ENCODE measurements at places on chromosomes 2 and 18.

GRCh38 chr18:62741118-62741566 is 25.8 kb downstream of the PHLPP1 start:
- no peaks in the 10 kb centered on the region for H3K4me1 ChIP-seq
- no peak overlapping the region for H3K27ac ChIP-seq
- no peaks in the 10 kb centered on the region for H3K36me3 ChIP-seq
- no peak for DNase-seq
- H3K27me3 ChIP-seq = no peaks in the 10 kb centered on the region
- H3K4me3 ChIP-seq = no peak overlapping the region

- peak; percentile 27 for DNase-seq
- no peak overlapping the region for H3K4me3 ChIP-seq
- H3K4me1 ChIP-seq = peaks cover 22% of the 10 kb centered on the region
Observed at GRCh38 chr18:59612381-59612780, 84.8 kb downstream of the CCBE1 start.

DNA sequence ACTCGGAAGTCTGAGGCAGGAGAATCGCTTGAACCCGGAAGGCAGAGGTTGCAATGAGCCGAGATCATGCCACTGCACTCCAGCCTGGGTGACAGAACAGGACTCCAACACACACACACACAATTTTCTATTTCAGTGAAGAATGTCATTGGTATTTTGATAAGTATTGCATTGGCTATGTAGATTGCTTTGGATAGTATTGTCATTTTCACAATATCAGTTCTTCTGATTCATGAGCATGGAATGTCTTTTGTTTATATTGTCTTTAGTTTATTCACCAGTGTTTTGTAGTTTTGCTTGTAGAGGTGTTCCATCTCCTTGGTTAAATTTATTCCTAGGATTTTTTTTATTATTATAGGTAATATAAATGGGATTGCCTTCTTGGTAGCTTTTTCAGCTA is 693.4 kb upstream of the SYT4 start:
- no peak for DNase-seq
- no peaks in the 10 kb centered on the region for H3K27me3 ChIP-seq
- H3K4me3 ChIP-seq = no peak overlapping the region
- H3K27ac ChIP-seq = no peak overlapping the region
- no peaks in the 10 kb centered on the region for H3K36me3 ChIP-seq

DNA sequence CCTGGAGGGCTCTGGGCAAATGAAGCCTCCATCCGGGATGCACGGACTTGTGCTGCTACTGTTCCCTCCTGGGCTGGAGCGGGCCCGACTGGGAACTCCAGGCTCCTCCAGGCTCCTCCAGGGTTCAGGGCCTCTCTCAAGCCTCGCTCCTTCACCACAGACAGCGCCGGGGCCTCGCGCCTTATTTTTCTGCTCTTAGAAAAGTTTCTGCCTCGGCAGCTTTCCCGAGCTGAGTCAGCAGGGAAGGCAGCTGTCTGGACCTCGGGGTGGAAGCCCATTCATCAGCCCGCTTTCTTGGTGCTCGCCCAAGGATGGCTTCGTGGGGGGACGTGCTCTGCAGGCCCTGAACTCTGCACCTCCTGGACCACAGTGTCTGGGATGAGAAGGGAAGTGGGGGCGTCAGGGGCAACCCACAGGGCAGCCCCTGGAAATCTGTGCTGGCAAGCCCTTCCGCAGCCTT is 12.9 kb upstream of the TEX51 start:
- DNase-seq = peak; percentile 94
- H3K27me3 ChIP-seq = no peaks in the 10 kb centered on the region
- peak overlapping the region; percentile 39 for H3K4me3 ChIP-seq
- no peak overlapping the region for H3K27ac ChIP-seq

DNA sequence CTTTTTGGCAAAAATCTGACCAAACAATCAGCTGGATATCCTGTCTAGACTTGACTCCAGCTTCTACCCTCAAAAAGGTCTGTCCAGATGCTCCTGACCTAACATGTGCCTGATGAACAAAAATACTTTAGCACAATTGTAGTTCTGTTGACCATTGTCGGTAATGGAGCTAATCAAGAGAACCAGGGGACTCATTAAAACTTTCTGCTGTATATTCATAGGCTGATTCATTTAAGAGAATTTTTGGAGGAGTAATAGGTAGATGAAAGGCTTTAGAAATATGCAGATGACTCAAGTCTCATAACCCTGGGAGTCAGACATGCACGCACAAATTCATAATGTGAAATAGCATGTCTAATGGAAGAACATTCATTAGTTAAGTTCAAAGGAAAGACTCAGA is 514.2 kb downstream of the TXNL1 start:
- DNase-seq = no peak
- no peaks in the 10 kb centered on the region for H3K27me3 ChIP-seq
- H3K4me3 ChIP-seq = no peak overlapping the region
- H3K27ac ChIP-seq = peak overlapping the region; percentile 74
- H3K36me3 ChIP-seq = no peaks in the 10 kb centered on the region

- no peaks in the 10 kb centered on the region for H3K36me3 ChIP-seq
- H3K27me3 ChIP-seq = no peaks in the 10 kb centered on the region
- no peak for DNase-seq
- no peak overlapping the region for H3K4me3 ChIP-seq
- peaks cover 3% of the 10 kb centered on the region for H3K4me1 ChIP-seq
Observed at GRCh38 chr18:60984510-60984909, 348.7 kb upstream of the CDH20 start.

DNA sequence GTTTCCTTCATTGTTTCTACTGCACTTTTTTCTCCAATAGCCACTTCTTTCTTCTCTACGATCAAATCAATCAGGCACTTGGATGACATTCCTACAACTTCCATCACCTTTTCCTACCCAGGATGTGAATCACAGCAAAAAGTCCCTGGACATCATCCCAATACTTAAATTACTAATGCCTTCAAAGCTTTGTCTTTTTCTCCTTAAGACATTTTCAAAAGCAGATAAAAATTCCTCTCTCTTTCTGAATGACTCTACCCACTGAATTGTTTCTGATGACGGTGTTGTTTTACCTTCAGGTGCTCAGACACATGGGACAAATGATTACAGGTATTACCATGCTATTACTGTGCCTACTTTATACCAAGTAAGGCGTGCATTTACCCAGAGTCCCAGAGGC is 500.9 kb downstream of the FBXO15 start:
- no peaks in the 10 kb centered on the region for H3K27me3 ChIP-seq
- no peak for DNase-seq
- H3K27ac ChIP-seq = no peak overlapping the region
- no peaks in the 10 kb centered on the region for H3K36me3 ChIP-seq

- no peaks in the 10 kb centered on the region for H3K27me3 ChIP-seq
- no peak overlapping the region for H3K4me3 ChIP-seq
- H3K36me3 ChIP-seq = no peaks in the 10 kb centered on the region
- DNase-seq = no peak
- H3K4me1 ChIP-seq = peaks cover 31% of the 10 kb centered on the region
Observed at GRCh38 chr18:77073336-77074093, 59.1 kb downstream of the MBP start.

- no peak overlapping the region for H3K27ac ChIP-seq
- no peaks in the 10 kb centered on the region for H3K36me3 ChIP-seq
- H3K27me3 ChIP-seq = no peaks in the 10 kb centered on the region
- no peak overlapping the region for H3K4me3 ChIP-seq
- peaks cover 9% of the 10 kb centered on the region for H3K4me1 ChIP-seq
Observed at GRCh38 chr18:54765636-54766375, 62.5 kb upstream of the RAB27B start.

DNA sequence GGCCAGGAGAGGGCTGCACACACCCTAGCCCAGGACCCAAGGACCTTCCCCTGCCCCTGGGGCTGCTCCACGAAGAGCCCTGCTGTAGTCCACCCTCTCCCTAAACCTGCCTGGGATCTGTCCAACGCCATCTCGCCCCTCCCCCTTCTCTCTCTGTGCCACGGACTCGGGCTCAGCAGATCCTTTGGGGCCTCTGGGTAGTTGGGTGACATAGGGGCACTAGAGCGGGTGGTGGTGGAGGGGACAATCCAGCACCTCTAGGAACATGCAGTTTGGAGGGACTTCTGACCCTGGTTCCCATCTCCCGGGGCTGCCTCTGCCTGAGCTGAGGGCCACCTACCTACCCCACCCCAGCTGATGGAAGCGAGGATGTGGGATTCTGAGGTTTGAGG is 7.3 kb upstream of the CRYBA2 start:
- peaks cover 68% of the 10 kb centered on the region for H3K27me3 ChIP-seq
- DNase-seq = peak; percentile 82

DNA sequence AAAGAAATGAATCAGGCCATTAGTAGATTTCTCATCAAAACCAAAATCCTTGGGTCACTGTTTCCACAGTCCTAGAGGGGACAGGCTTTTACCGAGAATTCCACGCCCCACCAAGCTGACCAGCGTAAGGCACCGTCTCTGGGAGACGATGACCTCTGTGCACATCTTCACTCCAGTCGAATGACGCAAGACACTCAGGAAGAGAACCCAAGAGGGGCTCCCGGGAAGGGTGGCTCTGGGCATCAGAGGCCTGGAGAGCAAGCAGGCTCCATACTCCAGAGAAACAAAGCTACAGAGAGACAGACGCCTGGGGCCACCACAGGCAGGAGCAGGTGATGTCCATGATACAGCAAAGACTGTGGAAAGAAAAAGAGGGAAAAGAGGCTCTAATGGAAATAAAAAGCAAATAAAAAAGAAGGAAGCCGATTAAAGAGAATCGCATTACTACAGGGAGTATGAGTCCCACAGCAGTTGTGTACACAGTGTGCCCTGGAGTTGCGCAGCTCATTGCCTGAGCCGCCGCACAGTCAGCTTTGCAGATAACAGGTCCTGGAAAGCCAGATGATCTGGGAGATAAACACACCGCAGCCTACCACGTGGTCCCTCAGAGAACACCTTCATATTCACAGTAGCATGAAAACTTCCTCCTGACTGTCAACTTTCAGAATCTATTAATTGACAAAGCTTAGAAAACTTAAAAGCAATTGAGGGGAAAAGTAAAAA is 572.7 kb upstream of the SALL3 start:
- no peak for DNase-seq
- H3K36me3 ChIP-seq = no peaks in the 10 kb centered on the region
- H3K27ac ChIP-seq = no peak overlapping the region
- no peak overlapping the region for H3K4me3 ChIP-seq
- H3K27me3 ChIP-seq = no peaks in the 10 kb centered on the region

DNA sequence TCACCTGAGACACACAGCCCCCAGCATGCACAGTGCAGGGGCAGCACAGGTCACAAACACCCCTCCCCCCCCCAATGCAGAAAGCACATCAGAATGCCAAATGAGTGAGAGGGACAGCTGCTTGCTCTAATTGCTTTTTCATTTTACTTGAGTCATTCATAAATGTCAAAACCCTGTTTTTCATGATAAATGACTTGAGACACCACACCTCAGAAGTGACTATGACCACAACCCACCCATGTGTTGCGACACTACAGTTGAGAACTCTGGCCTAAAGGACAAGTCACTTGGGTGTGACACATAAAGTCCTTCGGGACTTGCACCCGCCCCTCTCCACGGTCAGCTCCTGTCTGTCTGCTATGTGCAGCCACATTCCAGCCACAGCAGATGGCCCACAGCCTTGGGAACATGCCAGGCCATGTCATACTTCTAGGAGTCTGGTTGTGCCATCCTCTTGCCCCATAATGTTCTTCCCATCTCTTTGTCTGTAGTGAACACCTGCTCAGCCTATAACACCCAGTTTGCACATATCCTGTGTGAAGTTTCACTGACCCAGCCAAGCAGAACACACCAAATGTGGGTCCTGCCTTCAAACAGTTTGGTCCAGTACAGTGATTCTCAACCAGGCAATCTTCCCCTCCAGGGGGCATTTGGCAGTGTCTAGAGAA is 30.2 kb upstream of the RIOK3 start:
- no peak overlapping the region for H3K4me3 ChIP-seq
- DNase-seq = peak; percentile 75
- no peaks in the 10 kb centered on the region for H3K27me3 ChIP-seq

GRCh38 chr18:9237981-9238380 is 96.6 kb upstream of the TWSG1 start:
- H3K4me1 ChIP-seq = no peaks in the 10 kb centered on the region
- peaks cover 11% of the 10 kb centered on the region for H3K36me3 ChIP-seq
- H3K27ac ChIP-seq = no peak overlapping the region
- DNase-seq = no peak
- no peaks in the 10 kb centered on the region for H3K27me3 ChIP-seq

GRCh38 chr2:10533811-10534321 is 85.7 kb upstream of the ODC1 start:
- H3K4me3 ChIP-seq = no peak overlapping the region
- no peaks in the 10 kb centered on the region for H3K4me1 ChIP-seq
- H3K27me3 ChIP-seq = no peaks in the 10 kb centered on the region
- no peak overlapping the region for H3K27ac ChIP-seq

- no peak overlapping the region for H3K27ac ChIP-seq
- H3K36me3 ChIP-seq = no peaks in the 10 kb centered on the region
- no peak for DNase-seq
- no peaks in the 10 kb centered on the region for H3K27me3 ChIP-seq
- H3K4me1 ChIP-seq = no peaks in the 10 kb centered on the region
Observed at GRCh38 chr2:197145471-197146056, 165.0 kb downstream of the ANKRD44 start.

DNA sequence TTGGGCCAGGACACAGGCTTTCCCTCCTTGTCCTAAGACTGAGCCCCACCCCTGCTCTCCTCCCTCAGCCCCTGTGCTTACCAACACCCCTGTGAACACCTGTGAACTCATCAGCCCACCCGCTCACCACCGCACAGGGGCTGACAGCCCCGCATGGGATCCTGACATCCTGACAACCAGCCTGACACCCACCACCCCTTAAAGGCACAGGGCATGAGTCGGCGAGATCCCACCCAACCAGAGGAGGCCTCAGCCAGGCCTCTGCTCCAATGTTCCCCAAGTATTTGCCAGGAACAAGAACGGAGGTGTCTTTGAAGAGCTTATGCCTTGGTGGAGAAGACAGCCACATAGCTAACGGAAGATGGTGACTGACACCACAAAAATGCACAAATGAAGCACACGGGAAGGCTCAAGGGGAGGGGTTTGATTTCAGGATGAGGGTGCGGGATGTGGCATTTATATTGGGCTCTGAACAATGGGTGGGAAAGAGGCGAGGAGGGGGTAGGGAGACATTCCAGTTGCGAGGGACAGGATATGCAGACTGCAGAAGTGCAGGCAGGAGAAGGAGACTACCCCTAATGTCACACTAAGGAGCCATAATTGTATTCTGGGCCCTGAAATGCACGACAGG is 11.0 kb downstream of the RAB11FIP5 start:
- H3K27ac ChIP-seq = peak overlapping the region; percentile 8
- H3K4me3 ChIP-seq = no peak overlapping the region
- DNase-seq = peak; percentile 82
- H3K36me3 ChIP-seq = no peaks in the 10 kb centered on the region
